Right renal pelvis (tissue), 4 donors: ENCODE measurements at places on chromosomes 1 and 21.

DNA sequence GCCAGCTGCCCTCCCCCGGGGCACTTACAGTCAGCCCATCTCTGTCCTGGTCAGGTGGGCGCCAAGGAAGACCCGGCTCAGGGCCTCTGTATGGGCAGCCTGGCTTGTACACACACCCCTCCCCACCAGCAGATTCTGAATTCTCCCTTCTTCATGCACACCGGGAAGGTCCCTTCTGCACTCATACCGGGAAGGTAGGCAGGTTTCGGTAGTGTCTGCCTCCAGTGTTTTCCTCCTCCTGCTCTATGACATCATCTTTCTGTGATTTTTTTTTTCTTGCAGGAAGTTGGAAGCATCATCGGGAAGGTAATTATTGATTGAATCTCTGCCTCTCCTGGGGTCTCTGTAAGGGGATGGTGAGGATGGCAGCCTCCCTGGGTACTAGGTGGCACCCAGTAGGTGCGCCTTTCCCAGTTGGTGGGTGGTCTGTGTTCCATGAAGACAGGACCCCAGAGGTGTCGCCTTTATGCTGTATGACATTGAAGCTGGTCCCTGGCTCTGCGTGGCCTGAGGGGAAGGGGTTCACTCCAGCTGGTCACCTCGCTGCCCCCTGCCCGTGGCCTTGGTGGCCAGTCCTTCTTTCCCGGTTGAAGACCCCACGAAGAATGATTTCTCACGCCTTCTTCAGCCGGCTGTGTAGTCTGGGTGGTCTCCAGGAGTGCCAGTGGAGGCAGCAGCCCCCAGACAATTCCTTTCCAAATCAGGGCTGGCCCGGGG, 82.1 kb upstream of the COL6A1 start:
- no peak for DNase-seq

DNA sequence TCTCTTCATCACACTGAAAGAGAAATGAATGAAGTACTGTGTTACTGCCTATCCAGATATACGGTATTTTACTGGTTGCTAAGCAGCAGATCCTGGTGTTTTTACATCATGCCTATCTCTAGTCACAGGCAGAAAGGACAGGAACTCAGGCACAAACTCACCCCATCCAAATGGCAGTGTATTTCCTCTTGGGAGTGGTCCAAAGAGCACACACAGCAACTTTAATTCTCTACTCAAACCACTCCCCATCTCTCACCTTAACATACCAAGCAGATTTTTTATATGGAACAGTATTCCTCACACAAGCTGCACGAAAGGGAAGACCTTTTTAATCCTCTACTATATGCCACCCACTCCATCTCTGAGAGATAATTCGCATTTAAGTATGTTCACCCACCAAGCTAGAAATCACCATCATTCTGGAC, 27.3 kb downstream of the EIF4G3 start:
- no peak for DNase-seq

DNA sequence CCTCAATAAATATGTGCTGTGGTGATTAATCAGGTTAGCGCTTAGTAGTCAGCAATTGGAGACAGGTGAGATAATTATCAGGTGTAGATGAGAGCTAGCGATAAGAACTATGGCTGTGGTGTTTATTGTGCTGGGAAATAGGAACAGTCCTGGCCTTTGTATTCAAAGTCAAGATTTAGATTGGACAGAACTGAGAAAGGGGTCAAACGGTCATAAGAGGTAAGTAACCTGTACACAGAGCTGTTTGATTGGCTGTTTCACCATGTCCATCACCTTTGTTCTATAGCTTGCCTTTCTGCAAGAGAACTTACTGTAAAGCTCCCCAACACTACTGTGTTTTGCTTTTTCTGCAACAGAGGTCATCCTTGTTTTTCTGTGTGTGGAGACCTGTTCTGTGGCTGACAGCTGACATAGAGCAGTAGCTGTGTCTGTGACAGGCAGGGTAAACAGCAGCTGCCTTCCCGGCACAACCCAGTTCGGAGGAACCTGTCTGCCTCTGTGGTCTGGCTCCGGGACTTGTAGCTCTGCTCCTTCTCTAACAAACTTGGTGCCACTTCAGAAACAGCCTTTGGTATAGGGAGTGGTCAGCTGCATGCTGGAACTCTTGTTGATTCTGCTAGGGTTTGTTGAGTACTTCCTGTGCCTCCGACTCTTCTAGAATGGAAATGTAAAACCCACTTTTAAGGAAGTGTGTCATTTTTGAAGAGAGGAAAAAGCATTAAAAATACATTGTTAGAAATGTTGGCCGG, 21.1 kb upstream of the CDC42 start:
- DNase-seq: no peak

DNA sequence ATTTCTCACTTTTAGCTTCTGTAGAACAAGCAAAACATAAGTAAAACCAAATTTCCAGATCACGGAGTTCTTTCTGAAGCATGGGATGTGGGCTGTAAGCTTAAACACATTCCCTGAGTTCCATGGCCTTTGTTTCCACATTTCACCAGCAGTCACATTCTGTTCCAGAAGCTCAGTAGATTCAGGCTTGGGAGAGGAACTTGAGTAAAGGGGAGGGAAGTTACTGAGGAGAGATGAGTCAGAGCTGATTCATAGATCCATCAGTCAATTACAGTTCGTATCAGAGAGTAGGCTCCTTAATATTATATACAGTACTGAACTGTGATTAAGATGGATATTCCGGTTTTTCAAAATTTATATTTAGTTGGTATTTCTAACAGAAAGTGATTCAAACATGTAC, 614.3 kb downstream of the NCAM2 start:
- DNase-seq: no peak
